ENCODE measurements at places on chromosomes 7 and 10. TPM values are rescaled to one million over a fixed set of nuclear protein-coding genes. Genes with fewer than 3 reads are reported as not detected.

Gene CARD11
- total RNA-seq: 0.32 TPM

Gene NAT16
- total RNA-seq: not detected

Gene SNCG
- 131 TPM for total RNA-seq

Gene DPP6
- total RNA-seq: not detected

Gene SAP25
- not detected for total RNA-seq

Gene SPAM1
- total RNA-seq: not detected

Gene HIBADH
- total RNA-seq: 25.6 TPM

Gene EDRF1
- 22.8 TPM for total RNA-seq

Gene SUN3
- total RNA-seq: not detected

Gene ZP3
- total RNA-seq: 0.49 TPM

Gene AUTS2
- total RNA-seq: 1.6 TPM

Gene SNX10
- 6.2 TPM for total RNA-seq

Gene LIPJ
- under 0.01 TPM for total RNA-seq

Gene ADIRF
- total RNA-seq: 28.5 TPM

Gene CALHM3
- total RNA-seq: not detected

Gene CHRM2
- under 0.01 TPM for total RNA-seq

Gene TMEM26
- not detected for total RNA-seq

Gene CHAT
- total RNA-seq: not detected

Gene IFIT1B
- total RNA-seq: not detected

Gene NEBL
- 4.7 TPM for total RNA-seq

Gene CNTNAP2
- 1.3 TPM for total RNA-seq

Gene ATP6V0A4
- 0.06 TPM for total RNA-seq

Gene TEX36
- total RNA-seq: not detected

Gene GJD4
- total RNA-seq: not detected

Gene MNX1
- not detected for total RNA-seq

Data from bladder microvascular endothelial cell (primary cell).